Lung microvascular endothelial cell (primary cell): ENCODE measurements at places on chromosomes 16 and 17.

- DNase-seq: peak; percentile 90
Observed at GRCh38 chr17:68205251-68205807, 42.5 kb upstream of the AMZ2 start.

GRCh38 chr17:42895185-42895555, 5.4 kb upstream of the G6PC1 start:
- peak; percentile 93 for DNase-seq

GRCh38 chr17:28119046-28119445, 76.6 kb downstream of the NLK start:
- DNase-seq: no peak

GRCh38 chr17:72974605-72975232, 117.8 kb downstream of the SLC39A11 start:
- peak; percentile 28 for DNase-seq

DNA sequence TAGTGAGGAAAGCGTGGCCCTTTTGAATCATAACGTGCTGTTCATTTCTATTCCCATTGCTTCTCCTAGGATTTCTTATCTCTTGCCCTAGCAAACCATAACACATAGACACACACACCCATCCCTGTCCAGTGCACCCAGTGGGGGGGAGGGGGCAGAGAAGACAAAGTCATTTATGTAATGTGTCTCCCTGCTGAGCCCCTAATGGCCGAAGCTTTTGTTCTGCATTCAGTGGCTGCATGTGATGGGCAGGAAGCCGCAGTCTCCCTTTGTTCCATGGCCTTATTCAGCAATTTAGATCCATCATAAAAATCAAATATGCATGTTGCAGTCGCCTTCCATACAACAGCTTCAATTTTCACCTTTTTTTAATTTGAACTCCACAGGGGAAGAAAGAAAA, 325.4 kb downstream of the ZFHX3 start:
- no peak for DNase-seq

GRCh38 chr17:41413353-41413957, 10.9 kb downstream of the KRT37 start:
- DNase-seq: no peak

- DNase-seq: no peak
Observed at GRCh38 chr16:13554005-13554404, 365.9 kb upstream of the ERCC4 start.

DNA sequence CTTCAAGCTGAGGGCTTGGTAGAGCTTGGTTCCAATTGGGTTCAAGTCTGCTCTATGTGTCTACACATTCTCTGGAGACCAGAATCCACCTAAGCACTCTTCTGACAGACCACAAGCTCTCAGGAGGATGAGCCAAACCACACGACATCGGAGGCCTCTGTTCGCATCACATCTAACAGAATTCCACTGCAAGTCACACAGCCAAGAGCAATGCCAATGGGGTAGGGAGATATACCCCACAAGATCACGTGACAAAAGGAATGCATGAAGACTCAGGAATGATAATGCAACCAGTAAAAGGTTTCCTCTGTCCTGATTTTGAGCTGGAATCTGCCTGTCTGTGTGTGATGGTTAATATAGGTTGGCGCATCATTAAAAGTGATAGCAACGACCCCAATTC, 46.6 kb upstream of the RPL38 start:
- DNase-seq: no peak

GRCh38 chr16:20803192-20803560, 3.1 kb downstream of the ERI2 start:
- DNase-seq: no peak

DNA sequence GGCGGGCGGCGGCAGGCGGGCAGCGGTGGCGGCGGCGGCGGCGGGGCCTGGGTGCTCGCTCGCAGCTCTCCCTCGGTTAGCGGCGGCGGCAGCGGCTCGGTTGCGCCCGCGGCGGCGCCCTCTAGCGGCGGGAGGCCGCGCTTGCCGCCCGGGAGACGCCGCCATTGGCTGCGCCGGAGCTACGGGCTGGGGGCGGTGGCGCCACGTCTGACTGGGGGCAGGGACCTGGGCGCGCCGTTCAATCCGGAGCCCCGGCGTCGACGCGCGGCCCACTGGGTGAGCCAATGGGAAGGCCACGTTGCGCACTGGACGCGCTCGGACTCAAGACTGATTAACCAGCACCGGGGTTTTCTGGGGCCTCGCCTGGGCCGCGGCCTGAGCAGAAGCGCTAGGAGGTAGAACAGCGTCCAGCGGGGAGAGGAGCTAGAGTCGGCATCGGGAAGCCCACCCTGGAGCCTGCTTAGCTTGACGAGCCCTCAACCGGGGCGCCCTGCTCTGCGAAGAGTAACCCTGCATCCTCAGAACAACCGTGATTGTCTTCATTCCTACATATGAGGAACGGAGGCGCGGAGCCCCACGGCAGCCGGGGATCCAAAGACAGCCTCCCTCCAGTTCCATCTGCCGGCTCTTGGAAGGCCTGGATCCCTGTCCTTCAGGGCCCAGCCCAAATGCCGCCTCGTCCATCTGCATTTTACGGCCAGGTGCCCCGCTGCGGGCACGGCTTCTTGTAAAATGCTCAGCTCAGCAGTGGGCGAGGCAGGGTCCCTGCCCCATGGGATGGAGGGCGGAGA, at the start of gene ZC3H7A:
Gene ZC3H7A (minus strand): TSS at position 93 of the 791 bp plus-strand sequence. CDS start 14,904 bp downstream, outside the sequence.
- peak; percentile 99 for DNase-seq

GRCh38 chr17:48541577-48542113, 3.3 kb downstream of the HOXB2 start:
- peak; percentile 59 for DNase-seq

- DNase-seq: no peak
Observed at GRCh38 chr17:71902894-71903506, 217.8 kb upstream of the SOX9 start.

GRCh38 chr17:41919840-41920579, 1.3 kb upstream of the ACLY start:
- no peak for DNase-seq

DNA sequence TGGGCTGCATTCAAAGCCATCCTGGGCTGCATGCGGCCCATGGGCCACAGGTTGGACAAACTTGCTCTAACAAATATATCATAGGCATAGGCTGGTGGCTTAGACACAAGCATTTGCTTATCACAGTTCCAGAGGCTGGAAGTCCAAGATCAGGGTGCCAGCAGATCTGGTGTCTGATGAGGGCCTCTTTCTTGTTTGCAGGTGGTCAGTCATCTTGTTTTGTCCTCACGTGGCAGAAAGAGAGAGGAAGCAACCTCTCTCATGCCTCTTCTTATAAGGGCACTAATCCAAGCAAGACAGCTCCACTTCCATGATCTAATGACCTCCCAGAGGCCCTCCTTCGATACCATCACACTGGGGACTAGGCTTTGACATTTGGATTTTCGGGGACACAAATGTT, 238.7 kb upstream of the TNRC6C start:
- DNase-seq: no peak

GRCh38 chr16:74922150-74923138, 62.5 kb downstream of the WDR59 start:
- no peak for DNase-seq

GRCh38 chr17:28125526-28126378, 83.3 kb downstream of the NLK start:
- no peak for DNase-seq

- no peak for DNase-seq
Observed at GRCh38 chr17:55605705-55606487, 94.6 kb upstream of the SMIM36 start.

DNA sequence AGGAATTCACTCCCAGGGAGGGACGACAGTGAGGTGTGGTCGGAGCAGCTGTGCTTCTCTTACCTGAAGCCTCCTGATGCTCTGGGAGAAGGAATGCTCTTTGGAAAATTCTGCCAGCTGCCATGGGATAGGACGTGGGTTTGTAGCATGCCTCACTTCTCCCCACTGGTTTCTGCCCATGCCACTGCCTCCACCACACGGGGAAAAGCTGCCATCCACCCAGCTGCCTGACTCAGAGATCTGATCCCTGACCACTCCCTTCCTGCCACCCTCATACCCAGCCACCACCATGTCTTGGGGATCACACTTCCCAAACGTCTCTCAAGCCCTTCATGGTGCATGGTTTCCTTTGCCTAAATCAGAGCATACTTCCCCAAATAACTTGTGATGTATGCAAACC, 80.0 kb downstream of the CPPED1 start:
- no peak for DNase-seq

- peak; percentile 53 for DNase-seq
Observed at GRCh38 chr17:15406081-15406480, 61.3 kb downstream of the CDRT4 start.

- DNase-seq: no peak
Observed at GRCh38 chr17:62601471-62601870, 26.0 kb upstream of the MRC2 start.

DNA sequence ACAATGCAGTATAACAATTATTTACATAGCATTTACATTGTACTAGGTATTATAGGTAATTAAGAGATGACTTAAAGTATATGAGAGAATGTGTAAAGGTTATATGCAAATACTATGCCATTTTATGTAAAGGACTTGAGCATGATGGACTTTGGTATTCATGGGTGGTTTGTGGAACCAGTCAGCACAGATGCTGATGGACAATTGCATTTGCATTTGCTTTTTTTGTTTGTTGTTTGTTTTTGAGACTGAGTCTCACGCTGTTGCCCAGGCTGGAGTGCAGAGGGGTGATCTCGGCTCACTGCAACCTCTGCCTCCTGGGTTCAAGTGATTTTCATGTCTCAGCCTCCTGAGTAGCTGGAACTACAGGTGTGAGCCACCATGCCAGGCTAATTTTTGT, 36.0 kb downstream of the BCAS3 start:
- DNase-seq: no peak

GRCh38 chr17:57377094-57377493, 120.8 kb downstream of the MSI2 start:
- DNase-seq: no peak

DNA sequence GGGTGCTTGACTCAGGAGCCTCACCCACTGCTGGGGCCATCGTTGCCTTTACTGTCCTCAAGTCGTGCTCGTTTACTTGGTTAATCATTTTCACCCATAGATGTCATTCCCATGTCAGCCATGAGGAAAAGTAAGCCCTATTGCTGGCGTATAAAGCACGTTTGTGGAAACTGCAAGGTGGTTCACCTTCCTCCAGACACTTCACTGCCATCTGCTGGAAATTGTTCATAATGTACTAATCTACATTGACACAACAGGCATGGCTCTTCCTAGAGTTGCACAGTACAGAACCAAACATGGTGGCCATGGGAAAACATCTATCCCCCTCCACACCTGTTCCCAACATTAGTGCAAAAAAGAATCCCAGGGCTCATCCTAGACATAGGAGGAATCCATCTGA, 116.6 kb downstream of the ZNF18 start:
- DNase-seq: peak; percentile 60

- DNase-seq: no peak
Observed at GRCh38 chr16:84575914-84576313, 42.0 kb downstream of the COTL1 start.

DNA sequence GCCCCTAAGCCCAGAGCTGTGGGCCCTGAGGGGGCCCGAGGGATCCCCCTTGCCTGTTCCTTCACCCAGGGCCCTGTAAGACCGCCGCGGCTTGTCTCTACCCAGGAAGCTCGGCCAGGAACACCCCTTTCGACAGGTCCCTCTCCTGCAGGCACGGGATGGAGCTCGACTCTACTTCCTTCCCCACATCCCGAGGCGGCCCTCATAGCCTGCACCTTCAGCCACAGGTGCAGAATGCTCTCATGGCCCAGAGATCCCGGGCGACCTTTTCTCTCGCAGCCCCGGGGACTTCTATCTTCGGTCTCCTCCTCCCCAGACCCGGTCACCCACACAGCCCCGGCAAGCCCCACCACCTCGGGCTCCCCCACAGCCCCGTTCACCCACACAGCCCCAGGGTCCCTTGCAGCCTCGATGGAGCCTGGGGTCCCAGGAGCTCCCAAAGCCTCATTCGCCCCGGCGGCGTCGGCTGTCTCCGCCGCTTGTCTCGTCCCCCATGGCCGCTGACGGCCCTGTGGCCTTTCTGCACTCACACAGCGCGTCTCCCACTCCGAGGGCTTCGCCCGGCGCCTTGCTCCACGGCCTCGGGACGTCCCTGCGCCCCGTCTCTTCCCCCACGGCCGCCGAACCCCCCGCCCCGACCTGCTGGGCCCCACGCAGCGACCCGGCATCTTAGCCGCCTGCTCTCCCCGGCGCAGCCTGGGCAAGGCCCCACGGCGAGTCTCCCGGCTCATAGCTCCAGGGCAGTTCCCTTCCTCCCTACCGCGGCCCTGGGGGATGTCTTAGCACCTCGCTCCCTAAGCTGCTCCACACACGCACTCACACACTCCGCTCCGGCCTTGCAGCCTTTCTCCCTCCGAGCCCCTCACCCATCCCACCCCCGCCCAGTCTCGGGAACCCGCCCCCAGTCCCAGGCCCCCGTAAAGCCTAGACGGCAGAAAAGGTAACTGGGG, 650 bp downstream of the KIAA0753 start:
- DNase-seq: peak; percentile 29

- DNase-seq: no peak
Observed at GRCh38 chr17:50672831-50673551, 34.7 kb downstream of the ANKRD40 start.
